Activated T-cell treated with anti-CD3 and anti-CD28 coated beads for 24 hours (primary cell): ENCODE measurements at places on chromosomes 1 and 21.

- peak; percentile 43 for DNase-seq
Measured at GRCh38 chr1:161092621-161093028, 3.3 kb upstream of the NECTIN4 start.

GRCh38 chr1:36740446-36740845, 257.7 kb upstream of the CSF3R start:
- no peak for DNase-seq

DNA sequence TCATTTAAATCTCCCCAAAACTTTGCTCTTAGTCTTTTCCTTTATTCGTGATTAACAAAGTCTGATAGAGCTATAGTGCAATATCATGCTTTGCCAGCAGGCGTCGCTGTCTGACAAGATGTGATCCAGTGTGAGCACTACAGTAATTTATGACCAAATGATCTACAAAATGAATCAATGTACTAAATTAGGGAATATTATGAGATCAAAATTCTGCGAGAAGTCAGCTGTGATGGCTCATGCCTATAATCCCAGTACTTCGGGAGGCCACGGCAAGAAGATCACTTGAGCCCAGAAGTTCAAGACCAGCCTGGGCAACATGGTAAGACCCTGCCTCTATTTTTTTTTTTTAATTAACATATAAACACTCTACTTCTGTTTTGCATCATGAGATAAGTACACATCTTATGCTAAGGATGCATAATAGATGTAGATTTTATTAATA, 3.6 kb upstream of the SPSB1 start:
- DNase-seq: peak; percentile 80

- no peak for DNase-seq
Measured at GRCh38 chr1:67892476-67893125, 59.3 kb upstream of the GNG12 start.

GRCh38 chr1:46130606-46131005, 1.8 kb downstream of the PIK3R3 start:
- DNase-seq: no peak

GRCh38 chr1:54069791-54070170, 16.4 kb downstream of the TCEANC2 start:
- DNase-seq: no peak

GRCh38 chr1:41364442-41365319, 3.4 kb downstream of the FOXO6 start:
- DNase-seq: no peak

DNA sequence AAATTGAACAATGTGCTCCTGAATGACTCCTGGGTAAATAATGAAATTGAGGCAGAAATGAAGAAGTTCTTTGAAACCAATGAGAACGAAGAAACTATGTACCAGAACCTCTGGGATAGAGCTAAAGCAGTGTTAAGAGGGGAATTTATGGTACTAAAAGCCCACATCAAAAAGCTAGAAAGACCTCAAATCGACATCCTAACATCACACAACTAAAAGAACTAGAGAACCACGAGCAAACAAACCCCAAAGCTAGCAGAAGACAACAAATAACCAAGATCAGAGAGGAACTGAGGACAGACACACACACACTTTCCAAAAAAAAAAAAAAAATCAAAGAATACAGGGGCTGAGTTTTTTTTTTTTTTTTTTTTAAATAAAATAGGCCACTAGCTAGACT, 564.2 kb downstream of the SMYD3 start:
- DNase-seq: no peak
